ENCODE measurements at places on chromosomes 11 and 22.

DNA sequence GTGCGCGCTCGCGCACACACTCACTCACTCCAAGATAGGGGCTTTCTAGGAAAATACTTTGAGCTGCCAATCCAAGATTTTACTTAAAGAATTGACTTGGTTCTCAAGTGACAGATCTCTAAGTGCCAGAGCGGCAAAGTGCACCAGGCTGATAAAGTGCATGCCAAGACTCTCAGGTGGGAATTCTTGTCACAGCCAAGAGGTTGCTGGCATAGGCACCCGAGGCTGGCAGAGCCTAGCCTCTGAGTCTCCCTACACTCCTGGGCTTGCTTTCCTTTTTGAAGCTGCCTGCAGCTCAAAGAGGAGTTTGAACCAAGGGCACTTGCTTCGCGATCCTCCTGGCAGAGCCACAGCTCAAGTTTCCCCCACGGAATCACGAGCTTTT is 2.5 kb upstream of the ADM start:
- no peak for DNase-seq

DNA sequence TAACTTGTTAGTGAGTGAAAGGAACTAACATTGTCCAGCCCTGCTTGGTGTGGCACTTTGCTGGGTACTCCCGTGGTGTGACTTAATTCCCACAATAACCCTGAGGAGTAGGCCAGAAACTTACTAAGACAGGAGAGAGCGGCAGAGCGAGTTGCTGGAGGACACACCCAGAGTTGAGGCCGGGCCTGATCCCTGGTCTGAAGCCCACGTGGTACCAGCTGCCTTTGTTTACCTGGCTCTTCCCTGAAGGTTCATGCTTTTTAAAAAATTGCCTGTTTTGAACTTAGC is 594 bp downstream of the MPST start:
- DNase-seq = peak; percentile 33

DNA sequence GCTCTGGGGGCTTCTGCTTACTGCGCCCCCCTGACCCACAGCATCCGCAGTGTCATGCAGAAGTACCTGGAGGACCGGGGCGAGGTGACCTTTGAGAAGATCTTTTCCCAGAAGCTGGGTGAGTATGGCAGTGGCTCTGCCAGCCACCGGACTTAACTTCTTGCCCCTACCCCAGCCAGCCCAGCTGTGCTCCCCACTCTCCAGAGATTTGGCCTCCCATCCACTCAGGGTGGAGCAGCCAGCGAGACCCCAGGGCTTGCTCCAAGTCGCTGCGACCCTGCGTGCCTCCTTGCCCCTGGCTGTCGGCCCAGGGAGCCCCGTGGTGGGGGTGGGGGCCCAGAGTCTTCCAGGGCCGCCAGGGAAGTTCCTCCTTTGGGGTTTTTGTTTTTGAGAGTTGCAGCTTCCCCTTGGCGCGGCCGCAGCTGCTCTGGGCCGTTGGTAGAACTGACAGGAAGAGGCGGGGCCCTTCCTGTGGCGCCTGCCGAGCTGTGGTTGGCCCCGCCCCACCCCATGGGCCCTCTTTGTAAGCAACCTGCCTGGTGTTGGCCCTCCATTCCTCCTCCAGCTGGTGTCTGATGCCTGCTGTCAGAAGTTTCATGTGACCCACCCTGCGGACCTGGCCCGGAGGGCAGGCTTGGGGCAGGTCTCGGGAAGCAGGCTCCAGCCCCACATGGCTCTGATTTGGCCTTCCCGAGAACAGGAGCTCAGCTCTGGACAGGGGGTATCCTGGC is 11.1 kb downstream of the GRK2 start:
- DNase-seq = peak; percentile 64

DNA sequence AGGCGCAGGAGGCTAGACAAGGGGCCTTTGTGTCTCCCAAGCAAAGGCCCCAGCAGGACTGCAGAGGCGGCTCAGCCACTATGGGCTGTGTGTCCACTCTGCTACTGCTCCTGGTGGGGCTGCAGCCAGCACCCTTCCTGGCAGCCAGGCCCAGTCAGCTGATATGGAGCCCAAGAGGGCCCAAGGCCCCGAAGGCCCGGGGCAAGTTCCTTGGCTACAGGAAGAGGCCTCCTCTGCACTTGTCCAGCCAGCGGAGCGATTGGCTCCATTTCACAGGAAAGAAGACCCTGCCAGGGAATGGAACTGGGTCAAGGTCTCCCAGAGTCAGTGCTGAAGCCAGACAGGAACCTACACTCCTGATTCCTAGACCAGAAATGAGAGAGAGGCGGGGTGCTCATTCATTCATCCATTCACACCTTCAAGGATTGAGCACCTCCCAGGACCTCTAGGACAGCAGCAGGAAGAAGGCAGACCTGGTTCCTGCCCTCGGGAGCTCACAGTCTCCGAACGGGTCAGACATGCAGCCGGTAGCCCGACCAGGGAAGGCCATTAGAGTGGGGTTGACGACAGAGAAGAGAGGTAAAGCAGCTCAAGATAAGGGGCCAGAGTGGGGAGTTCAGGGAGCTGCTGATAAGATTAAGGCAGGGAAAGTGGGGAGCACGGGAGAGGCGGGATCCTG is 811 bp upstream of the P2RY2 start:
- no peak for DNase-seq

- DNase-seq = no peak
These were observed 56.8 kb upstream of the FGF3 start for GRCh38 chr11:69876013-69876412.

- no peak for DNase-seq
These were observed 25.6 kb downstream of the SYT7 start for GRCh38 chr11:61555051-61555969.

GRCh38 chr11:122592641-122593040 is 62.9 kb upstream of the UBASH3B start:
- DNase-seq = no peak

DNA sequence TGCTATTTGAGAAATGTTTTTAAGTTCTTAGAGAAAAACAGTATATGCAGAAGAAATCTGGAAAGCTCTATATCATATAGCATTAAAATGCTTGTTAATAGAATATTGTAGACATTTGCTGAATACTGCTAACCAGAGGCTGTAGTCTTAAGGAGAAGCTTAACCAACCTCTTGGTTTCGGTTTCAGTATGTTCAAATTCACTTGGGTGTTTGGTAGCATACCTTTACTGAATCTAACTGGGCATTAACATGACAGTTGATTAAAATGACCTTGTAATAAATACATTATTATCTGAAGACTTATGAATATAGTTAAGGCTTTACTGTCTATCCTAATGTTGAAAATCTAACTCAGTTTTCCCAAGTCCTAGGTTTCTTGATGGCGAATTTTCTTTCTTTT is 5.4 kb downstream of the PCF11 start:
- DNase-seq = no peak

GRCh38 chr22:36027935-36028645 is 534 bp downstream of the RBFOX2 start:
- DNase-seq = peak; percentile 71

- no peak for DNase-seq
These were observed 21.9 kb downstream of the HTR3B start for GRCh38 chr11:113926273-113927197.

DNA sequence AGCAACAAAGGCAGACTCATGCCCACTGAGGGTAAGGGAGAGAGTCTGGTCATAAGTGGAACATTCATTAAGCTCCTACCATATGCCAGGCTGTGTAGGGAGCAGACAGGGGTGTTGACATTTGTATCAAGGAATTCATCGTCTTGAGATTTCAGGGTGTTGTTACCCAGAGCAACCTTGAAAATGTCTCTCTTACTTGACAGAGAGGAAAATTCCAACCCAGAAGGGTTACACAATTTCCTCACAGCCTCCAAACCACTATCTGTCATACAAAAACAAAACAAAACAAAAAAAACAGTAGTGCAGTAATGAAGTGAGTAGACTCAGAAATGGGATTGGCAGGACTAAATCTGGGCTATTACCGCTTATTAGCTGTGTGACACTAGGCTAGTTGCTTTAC is 113.2 kb downstream of the MIAT start:
- DNase-seq = no peak

- no peak for DNase-seq
These were observed 55.9 kb downstream of the PPFIA1 start for GRCh38 chr11:70326365-70326811.

DNA sequence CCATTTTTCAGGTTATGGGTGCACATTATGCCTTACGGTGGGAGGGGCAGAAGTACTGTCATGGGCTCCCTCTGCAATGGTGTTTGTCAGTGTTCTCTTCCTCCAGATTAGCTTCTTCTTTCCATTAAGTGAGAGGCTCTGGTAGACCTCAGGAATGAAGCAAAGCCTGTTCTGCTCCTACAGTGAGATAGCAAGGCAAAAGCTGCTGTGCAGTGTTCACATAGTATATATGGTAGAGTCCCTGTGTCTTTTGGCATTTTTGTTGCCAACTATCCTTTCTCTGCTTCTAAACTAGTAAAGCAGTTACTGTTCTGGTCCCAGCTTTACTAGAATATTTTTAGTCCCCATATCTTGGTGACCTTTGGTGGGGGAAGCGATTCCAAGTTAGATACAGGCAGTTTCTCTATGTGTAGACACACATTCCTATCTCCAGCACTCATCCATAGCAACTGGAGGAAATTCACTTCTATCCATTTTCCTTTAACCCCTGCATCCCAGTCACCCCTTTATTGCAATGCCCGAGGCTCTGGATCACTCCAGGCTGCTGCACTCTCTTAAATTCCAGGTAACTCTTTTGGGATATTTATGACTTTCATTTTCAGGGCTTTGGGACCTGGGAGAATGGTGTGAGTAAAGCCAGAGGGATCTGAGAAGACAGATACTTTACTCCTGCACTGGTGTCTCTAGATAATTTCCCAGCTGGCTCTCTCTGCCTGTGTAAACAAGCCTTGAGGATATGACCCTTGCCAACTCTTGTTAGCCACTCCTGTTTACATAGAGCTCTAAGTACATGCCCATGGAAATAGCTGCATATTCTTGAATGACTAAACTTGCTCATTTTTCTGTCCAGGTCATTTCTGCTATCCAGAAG is 3.9 kb upstream of the TRIM34 start:
- DNase-seq = no peak

DNA sequence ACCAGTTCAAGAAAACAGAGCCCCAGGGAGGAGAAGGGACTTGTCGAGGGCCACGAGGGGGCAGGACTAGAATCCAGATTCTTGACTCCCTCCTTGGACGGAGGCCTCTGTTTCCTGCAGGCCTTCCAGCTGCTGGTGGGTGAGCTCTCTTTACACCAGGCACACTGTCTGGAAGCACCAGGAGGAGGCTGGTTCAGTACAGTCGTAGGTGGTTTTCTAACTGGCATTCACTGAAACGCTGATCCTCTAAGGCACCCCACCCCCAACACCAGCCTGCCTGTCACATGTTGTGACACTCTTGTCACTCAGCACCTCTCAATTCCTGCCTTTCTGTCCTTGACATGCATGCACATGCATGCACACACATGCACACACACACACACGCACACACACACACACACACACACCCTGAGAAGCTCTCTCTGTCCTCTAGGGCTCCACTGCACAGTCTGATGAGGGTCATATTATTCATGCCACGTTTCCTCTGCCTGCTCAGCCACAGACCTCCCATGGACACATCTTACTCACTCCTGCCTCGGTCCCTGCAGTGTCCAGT is 751 bp downstream of the MS4A10 start:
- DNase-seq = no peak

GRCh38 chr11:32188785-32189184 is 97.9 kb downstream of the RCN1 start:
- DNase-seq = no peak

DNA sequence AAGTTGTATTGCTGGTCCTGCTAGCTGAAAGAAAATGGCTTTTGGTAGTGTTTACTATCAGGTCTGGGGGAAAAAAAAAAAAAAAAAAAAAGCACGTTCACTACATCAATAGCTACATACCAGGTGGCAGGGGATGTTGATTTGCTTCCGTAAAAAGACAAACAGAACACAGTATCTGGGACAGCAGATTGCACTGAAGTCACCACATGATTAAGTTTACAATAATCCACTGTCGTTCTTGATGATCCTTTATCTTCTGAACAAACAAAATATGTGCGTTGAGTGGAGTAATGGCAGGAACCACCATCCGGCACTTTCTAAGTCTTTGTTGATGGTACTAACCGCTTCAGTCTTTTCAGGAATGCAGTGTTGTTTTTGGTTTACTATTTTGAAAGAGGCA is 48.7 kb downstream of the DDX6 start:
- DNase-seq = no peak

- DNase-seq = no peak
These were observed 49.0 kb upstream of the PPP6R3 start for GRCh38 chr11:68411501-68411991.

- DNase-seq = no peak
These were observed 34.9 kb downstream of the SCUBE1 start for GRCh38 chr22:43308060-43308830.

DNA sequence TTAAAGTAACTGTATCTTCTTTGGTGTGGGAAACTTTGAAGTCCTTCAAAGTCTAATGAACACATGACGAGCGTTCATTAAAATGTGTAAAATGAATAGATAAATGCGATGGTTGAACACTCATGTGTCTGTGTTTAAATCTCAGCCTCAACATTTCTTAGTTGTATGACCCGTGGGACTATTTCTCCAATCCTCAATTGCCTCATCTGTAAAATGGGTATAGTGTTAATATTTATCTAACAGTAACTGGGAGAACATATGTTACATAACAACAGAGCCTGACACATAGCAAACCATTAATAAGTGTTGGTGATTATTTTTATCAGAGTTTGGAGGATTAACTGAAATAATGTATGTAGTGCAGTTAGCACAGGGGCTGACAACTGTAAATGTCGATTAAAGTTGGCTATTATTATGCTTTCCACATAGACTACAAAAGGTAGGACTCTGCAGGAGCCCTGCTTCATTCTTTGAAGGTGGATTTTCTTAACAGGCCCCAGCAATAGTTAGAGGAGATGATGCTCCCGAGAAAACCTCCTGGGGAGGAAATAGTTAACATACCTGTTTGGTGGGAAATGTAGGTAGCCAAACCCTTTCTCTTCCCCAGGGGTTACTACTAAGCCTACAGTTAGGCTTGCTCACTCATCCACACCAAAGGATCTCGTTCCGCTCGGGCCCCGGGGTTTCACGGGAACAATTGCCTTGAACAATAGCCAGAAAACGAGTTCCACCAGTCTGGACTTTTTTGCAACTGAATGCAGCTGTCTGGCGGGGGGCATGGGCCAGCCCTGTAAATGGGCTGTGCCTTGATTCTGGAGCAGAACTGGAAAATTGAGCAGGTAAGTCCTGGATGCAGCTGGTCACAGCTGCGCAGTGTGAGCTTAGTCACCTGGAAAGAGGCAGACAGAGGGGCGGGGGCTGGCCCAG is 133.4 kb downstream of the DBX1 start:
- DNase-seq = no peak

DNA sequence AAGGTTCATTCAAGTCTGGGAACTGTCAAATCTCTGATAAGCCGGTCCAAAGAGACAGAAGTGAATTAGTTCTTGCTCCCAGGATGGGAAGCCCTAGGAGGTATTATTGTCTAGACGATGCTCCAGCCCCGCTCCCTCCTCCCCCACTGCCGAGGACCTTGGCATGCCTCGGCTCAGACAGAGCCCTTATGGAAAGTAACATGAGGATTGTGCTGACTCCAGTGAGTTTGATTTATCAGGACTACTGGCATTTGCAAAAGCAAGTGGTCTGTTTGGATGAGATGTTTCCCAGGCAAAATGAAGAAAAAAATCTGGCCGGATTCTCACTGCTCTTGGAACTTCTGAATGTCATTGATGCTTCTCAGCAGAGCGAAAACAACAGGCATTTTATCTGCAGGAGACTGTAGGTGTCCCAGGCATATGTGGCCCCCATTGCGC is 341.0 kb downstream of the ETS1 start:
- DNase-seq = no peak

GRCh38 chr22:39291523-39291922 is 27.9 kb downstream of the RPL3 start:
- no peak for DNase-seq
